ENCODE measurements at places on chromosomes 6 and 20.

DNA sequence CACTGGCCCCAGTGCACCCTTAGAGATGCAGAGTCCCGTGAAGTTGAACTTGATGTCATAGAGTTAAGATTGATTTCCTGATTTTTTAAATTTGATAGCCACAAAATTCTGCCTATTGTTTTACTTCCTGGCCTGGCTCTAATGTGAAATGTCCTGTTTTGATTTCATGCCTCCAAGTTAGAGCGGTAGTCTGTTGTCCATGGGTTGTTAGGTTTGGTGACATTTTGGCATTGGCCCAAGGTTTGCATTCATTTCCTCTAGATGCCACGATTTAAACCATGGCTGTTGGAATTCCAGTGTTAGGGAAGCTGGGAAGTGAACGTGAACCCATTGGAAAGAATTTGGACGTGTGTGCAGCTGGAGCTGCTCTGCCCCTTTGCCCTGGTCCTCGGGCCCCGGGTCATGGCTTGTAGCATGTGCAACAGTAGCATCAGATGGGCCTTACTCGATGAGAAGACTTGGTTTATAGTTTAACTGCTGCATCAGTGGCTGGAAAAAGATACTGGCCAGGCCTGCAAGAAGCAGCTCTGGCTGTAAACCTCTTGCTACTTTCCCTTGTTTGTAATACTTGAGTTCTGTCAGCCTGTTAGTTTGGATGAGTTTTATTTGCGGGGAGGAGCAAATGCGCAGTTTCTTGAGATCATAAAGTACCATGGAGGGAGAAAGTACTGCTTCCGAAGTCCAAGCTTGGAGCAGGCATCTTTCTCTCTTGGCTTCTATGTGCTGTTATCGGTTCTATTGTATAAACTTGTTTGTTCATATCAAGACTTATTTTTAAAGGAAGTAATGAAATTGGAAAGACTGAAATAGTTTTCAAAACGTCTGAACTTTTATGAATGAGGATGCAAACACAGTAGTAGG, 121.4 kb upstream of the CLDN20 start:
- DNase-seq: no peak

GRCh38 chr6:29442719-29443118, 3.6 kb downstream of the OR10C1 start:
- DNase-seq: no peak

- no peak for DNase-seq
Measured at GRCh38 chr6:130183271-130184222, 39.2 kb downstream of the SAMD3 start.

GRCh38 chr20:57791178-57791962, 81.6 kb upstream of the PMEPA1 start:
- no peak for DNase-seq

DNA sequence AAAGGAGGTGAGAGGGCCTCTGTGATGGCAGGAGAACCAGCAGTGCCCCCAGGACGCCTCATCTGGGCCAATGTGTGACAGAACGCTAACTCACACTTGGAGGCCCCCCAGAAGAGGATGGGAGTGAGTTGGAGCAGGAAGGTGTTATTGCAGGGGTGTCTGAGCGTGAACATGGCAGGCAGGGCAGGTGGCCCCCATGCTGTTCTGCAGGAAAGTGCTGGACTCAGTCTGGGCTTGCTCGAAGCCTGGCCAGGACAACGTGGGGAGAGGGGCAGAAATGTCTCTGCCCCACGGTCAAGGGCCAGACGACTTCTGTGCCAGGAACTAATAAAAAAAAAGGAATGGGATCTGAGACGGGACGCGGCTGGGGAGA, 931 bp upstream of the EBF4 start:
- no peak for DNase-seq

GRCh38 chr6:143399176-143399575, 51.3 kb downstream of the ADAT2 start:
- DNase-seq: no peak

- DNase-seq: no peak
Measured at GRCh38 chr20:10579942-10580341, 93.9 kb downstream of the JAG1 start.

DNA sequence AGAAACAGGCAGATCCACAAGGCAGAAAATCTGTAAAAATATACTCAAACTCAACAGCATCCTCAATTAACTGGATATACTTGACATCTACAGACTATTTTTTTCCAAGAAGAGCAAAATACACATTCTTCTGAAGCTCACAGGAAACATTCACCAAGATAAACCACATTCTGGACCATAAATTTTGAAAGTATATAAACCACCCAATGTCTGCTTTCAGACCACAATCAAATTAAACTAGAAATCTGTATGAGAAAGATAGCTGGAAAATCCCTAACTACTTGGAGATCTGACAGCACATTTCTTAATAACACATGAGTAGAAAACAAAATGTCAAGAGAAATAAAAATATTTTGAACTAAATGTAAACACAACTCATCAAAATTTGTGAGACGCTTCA, 195.5 kb downstream of the ERMARD start:
- DNase-seq: no peak

DNA sequence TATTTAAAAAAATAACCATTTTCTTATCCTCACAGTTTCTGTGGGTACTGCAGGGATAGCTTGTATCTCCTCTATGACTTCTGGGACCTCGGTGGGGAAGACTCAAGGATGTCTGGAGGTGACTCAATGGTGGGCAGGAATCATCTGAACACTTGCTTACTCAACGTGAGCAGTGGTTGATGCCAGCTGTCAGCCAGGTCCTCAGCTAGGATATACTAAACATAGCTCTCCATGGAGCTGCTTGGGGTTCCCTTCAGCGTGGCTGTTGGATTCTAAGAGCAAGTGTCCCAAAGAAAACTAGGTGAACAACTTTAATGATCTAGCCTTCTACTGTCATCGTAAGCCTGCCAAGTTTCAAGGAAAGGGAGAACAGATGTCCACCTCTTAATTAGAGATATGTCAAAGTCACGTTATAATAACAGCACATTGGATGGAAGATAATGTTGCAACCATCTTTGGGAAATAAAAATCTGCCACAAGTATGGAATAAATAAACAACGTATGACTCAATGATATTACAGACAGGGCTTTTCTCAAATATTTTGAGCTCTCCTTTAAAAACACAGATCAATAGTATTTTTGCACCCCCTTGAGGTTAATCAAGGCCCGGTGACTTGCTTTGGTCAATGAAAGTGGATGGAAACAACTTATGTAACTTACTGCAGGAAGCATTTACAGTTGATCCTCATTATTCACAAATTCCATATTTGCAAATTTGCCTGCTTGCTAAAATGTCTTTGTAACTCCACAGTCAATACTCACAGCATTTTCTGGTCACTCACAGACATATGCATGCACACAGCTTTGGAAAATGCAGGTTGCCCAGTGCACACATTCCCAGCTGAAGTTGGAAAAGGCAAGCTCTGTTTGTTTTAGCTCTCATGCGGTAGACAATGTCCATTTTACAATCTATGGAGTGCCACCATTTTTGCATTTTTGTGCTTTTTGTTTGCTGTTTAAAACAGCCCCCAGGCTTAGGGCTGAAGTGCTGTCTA, 6.6 kb upstream of the HEBP2 start:
- no peak for DNase-seq

DNA sequence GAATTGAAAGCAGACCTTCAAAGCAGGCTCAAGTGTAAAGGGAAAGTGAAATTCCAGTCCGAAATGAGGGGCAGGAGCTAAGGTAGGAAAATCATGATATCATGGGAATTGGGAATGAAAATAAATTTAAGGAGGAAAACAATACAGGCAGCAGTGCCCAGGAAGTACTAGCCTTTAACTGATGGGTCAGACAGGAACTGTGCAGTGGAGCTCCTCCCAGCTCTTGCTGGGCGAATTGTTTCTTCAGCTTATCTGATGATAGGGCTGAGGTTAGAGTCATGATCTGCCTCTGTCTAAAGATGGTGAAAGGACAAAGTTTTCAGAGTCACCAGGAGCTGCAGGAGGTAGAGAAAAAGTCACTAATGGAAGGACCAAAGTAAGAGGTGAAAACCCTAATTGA, 457.9 kb upstream of the PTCHD4 start:
- DNase-seq: no peak

DNA sequence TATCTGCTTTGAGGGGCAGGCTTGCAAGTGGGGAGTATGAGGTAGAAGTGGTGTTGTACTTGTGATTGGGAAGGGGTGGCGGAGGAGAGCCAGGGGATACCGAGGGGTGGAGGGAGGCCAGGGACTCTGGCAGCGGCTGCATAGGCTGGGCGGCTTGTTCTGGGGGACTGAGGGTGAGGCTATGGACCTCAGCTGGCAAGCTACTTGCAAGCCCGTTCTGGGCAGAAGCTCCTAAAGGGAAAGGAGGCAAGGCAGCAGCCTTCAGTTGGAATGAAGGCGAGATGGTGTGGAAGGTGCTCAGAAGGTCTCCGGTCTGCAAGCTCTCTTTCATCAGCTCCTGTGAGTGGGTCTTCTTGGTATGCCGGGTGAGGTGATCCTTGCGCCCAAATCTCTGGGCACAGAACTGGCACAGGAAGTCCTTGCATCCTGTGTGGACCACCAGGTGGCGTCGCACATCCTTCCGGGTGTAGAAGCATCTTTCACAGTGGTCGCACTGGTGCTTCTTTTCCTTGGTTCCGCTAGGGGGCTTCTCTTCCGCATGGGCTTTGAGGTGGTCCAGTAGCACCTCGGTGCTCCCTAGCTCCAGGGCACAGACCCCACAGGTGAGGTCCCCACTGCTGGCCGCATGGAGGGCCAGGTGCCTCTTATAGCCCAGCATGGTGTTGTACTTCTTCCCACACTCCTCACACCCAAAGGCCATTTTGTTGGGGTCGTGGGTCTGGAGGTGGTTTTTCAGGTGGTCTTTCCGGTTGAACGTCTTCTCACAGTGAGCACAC, 66.0 kb downstream of the PLAGL1 start:
- DNase-seq: peak; percentile 62

DNA sequence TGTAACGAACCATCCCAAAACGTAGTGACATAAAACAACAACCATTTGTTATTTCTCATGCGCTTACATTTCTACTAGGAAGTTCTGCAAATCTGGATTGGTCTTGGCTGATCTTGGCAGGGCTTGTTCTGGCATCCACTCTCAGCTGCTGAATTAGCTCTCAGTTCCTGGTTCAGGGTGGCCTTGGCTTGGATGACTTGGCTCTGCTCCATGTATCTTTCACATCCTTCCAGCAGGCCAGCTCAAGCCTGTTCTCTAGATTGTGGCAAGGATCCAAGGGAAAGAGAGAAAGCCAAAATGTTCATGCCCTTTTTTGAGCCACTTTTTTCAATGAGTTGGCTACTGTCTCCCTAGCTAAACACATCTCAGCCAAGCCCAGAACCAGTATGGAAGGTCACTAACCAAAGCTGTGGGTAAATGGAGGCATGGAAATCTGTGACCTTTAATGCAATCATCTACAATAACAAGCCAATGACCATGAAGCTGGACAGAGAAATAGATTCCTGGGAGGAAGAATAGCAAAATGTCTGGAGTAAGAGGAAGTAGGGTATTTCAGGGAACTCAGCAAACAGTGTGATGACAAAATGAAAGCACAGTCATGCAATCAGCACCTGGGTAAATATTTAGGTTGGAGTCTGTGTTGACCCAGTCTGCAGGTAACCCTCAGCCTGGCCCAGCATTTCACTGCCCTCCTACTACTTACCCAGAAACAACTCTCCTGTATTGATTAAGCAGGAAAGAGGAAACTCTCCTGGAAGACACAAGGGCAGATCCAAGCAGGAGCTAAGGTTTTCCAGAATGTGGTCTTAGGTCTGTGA, 32.7 kb upstream of the SNAP25 start:
- no peak for DNase-seq

DNA sequence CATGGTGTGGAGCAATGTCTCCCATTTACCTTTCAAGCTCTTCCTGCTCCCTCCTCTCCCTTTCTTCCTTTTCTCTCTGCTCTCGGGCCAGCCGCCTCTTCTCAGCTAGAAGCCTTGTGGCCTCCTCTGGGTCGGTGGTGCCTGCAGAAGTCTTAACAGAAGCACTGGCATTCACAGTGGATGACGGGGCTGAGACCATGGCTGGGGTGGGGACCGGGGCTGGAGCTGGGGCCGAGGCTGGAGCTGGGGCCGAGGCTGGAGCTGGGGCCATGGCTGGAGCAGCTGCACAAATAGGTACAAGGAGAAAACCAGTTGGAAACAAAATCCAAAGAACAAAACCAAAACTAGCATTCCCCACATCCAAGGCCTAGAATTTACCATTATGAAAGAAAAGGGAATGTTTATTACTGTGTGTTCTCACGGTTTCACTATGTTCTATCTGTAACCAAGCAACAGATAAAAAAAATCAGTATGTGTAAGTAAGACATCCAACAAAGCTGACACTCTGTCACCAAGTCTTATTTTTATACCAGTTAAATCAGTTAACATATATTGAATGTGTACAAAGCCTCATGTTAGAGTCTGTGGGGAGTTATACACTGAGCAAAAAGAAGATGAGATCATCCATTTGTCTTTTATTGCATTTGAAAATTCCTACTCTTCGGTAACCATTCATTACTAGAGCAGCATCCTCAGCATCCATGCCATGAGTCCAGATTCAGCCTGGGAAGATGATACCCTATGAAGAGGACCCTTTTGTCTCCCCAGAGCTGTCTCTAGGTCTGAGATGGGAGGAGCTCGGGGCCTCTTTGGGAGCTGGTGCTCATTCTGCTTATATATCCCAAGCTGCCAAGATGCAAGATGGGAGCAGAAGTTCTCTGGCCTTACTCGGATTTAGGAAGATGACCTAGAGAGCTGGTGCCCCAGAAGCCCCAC, 73.0 kb upstream of the BCLAF1 start:
- no peak for DNase-seq

DNA sequence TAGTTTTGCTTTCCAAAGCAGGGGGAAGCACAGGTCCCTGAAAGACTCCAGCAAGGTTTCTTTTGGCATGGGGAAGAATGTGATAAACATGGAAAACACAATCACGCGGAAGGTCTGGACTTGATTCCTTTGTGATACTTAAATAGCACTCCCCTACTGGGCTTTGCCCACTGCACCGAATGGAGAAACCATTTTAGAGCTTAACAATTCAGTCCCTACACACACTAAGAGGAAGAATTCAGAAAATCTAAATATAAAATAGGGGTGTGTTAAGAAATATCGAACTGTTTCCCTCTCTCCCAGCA, 71.4 kb upstream of the NHSL1 start:
- DNase-seq: no peak

DNA sequence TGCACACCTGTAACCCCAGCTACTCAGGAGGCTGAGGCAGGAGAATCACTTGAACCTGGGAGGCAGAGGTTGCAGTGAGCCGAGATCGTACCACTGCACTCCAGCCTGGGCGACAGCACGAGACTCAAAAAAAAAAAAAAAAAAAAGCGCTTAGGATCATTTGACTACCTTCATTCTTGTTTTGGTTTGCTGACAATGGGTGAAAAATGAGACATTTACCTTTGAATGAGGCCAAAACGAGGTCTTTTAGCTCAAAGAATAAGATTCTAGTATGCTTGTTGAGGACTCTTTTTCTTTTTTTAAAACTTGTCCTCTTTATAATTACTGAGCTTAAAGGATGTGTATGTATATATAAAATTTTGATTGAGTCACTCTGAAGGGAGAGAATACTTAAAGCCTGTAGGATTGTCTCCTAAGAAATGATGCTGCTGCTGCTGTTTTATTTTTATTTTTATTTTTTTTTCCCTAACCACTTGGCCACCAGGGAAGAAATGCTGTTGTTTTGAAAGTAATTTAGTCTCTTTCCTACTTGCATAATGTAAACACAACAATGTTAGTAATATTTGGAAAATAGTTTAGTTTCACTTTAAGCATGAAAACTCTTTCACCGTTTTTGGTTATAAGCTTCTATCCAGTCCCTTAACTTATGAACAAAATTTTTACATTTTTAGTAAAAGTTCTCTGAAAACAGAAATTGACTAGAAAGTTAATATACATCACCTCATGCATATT, 7.9 kb downstream of the UBR2 start:
- DNase-seq: no peak

- no peak for DNase-seq
Measured at GRCh38 chr6:140002396-140003022, 628.1 kb upstream of the CITED2 start.

All from NAMALWA (cell line).